ENCODE measurements at places on chromosomes 1 and 21. TPM values are rescaled to one million over a fixed set of nuclear protein-coding genes. Genes with fewer than 3 reads are reported as not detected.

- no peak overlapping the region for H3K4me3 ChIP-seq
- H3K27me3 ChIP-seq, result peaks cover 14% of the 10 kb centered on the region
- peaks cover 12% of the 10 kb centered on the region for H3K4me1 ChIP-seq
- H3K27ac ChIP-seq, result no peak overlapping the region
These were observed 10.3 kb upstream of the NBPF11 start for GRCh38 chr1:148162363-148162762.

- H3K4me3 ChIP-seq, result peak within 1 kb of the TSS; percentile 53
- peak within 1 kb of the TSS; percentile 75 for H3K27ac ChIP-seq
- no peaks in the 10 kb centered on the region for H3K27me3 ChIP-seq
- peaks cover 50% of the 10 kb centered on the region for H3K4me1 ChIP-seq
These were observed at the start of gene SMIM1 for GRCh38 chr1:3772715-3773571. SMIM1 (plus strand) TSS chr1:3772749; CDS start chr1:3775374, 2,625 bp downstream.

- H3K27ac ChIP-seq, result no peak overlapping the region
- H3K27me3 ChIP-seq, result no peaks in the 10 kb centered on the region
- H3K36me3 ChIP-seq, result no peaks in the 10 kb centered on the region
- peaks cover 6% of the 10 kb centered on the region for H3K4me1 ChIP-seq
- no peak overlapping the region for H3K4me3 ChIP-seq
These were observed 156.5 kb downstream of the SLC45A1 start for GRCh38 chr1:8474369-8474768.

- no peaks in the 10 kb centered on the region for H3K36me3 ChIP-seq
- no peak overlapping the region for H3K4me3 ChIP-seq
- no peak overlapping the region for H3K27ac ChIP-seq
- no peaks in the 10 kb centered on the region for H3K27me3 ChIP-seq
- H3K4me1 ChIP-seq, result no peaks in the 10 kb centered on the region
- no peak for DNase-seq
These were observed 10.0 kb upstream of the GJB3 start for GRCh38 chr1:34770891-34771504.

GRCh38 chr1:184824691-184825323 lies 70.1 kb upstream of the EDEM3 start:
- no peak overlapping the region for H3K4me3 ChIP-seq
- H3K27ac ChIP-seq, result peak overlapping the region; percentile 26
- no peaks in the 10 kb centered on the region for H3K36me3 ChIP-seq
- H3K4me1 ChIP-seq, result peaks cover 24% of the 10 kb centered on the region
- no peak for DNase-seq

CD2 gene
- 2.1 TPM for total RNA-seq

DNA sequence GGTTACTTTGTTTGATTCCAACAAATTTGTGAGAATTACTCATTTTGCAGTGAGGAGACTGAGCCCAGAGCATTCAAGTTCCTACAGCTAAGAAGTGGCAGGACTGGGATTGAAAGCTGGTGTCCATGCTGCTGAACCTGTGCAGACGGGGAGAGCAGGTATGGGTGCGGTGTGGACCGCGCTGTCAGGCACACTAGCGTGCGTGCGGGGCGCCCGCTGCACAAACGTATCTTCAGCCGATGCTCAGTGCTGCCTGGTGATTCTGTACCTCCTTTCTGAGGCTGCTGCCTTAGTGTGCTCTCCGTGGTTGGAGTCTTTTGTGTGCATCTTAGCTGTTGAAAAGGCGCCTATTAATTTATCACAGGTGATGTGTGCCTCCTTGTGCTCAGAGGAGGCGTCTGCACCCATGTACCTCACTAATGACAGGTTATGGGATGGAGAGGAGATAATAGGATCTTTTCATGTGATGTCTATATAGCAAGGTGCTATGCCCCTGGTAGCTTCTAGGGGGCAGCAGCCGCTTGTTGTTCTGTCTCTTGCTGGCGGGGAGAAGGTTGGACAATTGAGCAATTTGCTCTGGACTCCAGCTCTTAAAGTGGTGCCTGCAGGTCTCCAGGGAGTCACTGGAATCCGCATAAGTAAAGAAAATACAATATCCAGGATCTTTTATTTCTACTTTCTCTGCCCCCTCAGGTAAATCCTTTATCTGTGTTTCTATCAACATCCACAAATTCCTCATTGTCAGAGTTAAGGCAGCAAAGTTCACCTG lies 32.5 kb downstream of the PEX14 start:
- no peaks in the 10 kb centered on the region for H3K27me3 ChIP-seq
- peaks cover 27% of the 10 kb centered on the region for H3K4me1 ChIP-seq
- H3K27ac ChIP-seq, result no peak overlapping the region
- no peak overlapping the region for H3K4me3 ChIP-seq
- H3K36me3 ChIP-seq, result no peaks in the 10 kb centered on the region

GRCh38 chr1:5317391-5317790 lies 663.0 kb downstream of the AJAP1 start:
- DNase-seq, result no peak
- no peaks in the 10 kb centered on the region for H3K36me3 ChIP-seq
- no peaks in the 10 kb centered on the region for H3K27me3 ChIP-seq
- H3K4me3 ChIP-seq, result no peak overlapping the region
- no peak overlapping the region for H3K27ac ChIP-seq

VWA5B1 gene
- not detected for total RNA-seq

- H3K36me3 ChIP-seq, result no peaks in the 10 kb centered on the region
- DNase-seq, result no peak
- H3K4me1 ChIP-seq, result no peaks in the 10 kb centered on the region
- no peak overlapping the region for H3K4me3 ChIP-seq
- H3K27me3 ChIP-seq, result no peaks in the 10 kb centered on the region
- H3K27ac ChIP-seq, result no peak overlapping the region
These were observed 102.7 kb upstream of the IVNS1ABP start for GRCh38 chr1:185419718-185420117.

DNA sequence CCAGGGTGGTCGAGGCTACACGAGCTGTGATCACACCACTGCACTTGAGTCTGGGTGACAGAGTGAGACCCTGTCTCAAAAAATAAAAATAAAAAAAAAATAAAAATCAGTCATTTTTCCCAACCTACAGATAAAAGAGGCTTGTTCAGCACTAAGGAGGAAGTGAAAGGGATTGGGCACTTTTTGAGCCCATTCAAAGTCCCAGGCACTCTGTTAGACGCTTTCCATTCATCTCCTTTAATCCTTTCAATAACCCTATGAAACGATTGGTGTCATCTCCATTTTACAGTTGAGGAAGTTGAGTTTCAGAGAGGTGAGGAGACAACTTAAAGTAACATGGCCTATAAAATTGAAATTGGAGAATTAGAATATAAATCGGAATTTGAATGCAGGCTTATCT lies 10.4 kb upstream of the AGO4 start:
- no peaks in the 10 kb centered on the region for H3K27me3 ChIP-seq
- H3K4me3 ChIP-seq, result no peak overlapping the region

PLXNA2 gene
- total RNA-seq, result 44.5 TPM

SPRR2B gene
- not detected for total RNA-seq

GRCh38 chr1:50975436-50975835 lies 5.4 kb downstream of the CDKN2C start:
- no peaks in the 10 kb centered on the region for H3K27me3 ChIP-seq
- H3K27ac ChIP-seq, result no peak overlapping the region
- H3K4me1 ChIP-seq, result peaks cover 17% of the 10 kb centered on the region
- no peak for DNase-seq
- H3K4me3 ChIP-seq, result no peak overlapping the region

GRCh38 chr1:115656461-115657077 lies 14.8 kb downstream of the VANGL1 start:
- peaks cover 23% of the 10 kb centered on the region for H3K4me1 ChIP-seq
- peak; percentile 56 for DNase-seq
- no peaks in the 10 kb centered on the region for H3K36me3 ChIP-seq
- H3K27me3 ChIP-seq, result no peaks in the 10 kb centered on the region
- peak overlapping the region; percentile 43 for H3K27ac ChIP-seq

CD247 gene
- total RNA-seq, result 3.3 TPM

DNA sequence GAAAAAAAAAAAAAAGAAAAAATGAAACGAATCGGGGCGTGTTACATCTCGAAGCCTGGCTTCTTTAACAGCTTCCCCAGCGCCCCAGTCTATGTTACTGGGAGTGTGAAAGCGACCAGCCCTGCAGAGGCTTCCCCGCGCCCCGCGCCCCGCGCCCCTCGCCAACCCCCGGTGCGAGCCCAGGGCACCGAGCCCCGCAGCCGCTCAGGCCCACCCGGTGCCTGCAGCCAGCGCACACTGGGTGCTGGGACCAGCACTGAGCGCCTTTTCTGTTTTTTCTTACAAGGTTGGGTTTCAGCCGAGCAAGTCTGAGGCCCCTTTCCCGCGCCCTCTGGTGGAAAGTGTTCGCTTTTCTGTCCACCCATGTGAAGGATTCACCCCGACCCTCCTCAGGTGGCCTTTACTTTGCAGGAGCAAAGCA lies 42.1 kb upstream of the ZNF496 start:
- H3K4me3 ChIP-seq, result no peak overlapping the region
- H3K27ac ChIP-seq, result no peak overlapping the region
- no peaks in the 10 kb centered on the region for H3K36me3 ChIP-seq
- DNase-seq, result peak; percentile 39

- H3K4me1 ChIP-seq, result peaks cover 30% of the 10 kb centered on the region
- peak; percentile 63 for DNase-seq
- H3K27me3 ChIP-seq, result no peaks in the 10 kb centered on the region
- H3K4me3 ChIP-seq, result no peak overlapping the region
- H3K36me3 ChIP-seq, result no peaks in the 10 kb centered on the region
- peak overlapping the region; percentile 79 for H3K27ac ChIP-seq
These were observed 10.2 kb downstream of the KCNC4 start for GRCh38 chr1:110220324-110220723.

DNA sequence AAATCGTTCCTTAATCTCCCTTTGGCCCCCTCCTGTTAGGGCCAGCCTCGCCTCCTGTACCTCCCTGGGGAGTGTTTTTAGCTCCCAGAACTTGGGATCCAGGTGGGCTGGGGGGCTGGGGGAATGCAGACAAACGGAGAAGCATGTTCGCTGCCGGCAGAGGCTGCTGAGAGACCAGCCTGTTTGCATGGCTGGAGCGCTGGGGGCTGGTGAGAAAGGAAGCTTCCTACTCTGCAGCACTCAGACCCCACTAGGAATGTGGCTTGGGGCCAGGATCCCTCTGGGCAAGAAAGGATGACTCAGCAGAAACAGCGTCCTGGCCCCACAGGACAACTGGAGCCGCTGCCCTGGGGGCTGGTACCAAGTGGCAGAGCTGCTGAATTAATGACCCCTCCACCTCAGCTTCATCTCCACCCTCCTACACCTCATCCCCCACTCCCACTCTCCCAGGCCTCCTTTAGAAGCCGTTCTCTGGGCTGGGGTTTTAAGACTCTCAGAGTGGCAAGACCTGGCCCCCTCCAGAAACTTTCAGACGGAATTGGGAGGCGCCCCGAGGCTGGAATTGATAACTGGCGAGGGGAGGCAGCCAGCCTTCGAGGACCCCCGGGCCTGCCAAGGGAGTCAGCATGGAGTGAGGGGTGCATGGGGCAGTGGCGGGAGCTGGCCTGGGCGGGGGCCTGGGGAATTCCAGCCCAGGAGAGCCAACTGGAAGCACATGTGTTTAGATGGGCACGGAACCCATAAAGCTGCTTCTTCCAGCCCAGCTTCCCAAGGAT lies 28.5 kb upstream of the EPS8L3 start:
- no peak overlapping the region for H3K4me3 ChIP-seq
- no peaks in the 10 kb centered on the region for H3K36me3 ChIP-seq
- no peaks in the 10 kb centered on the region for H3K27me3 ChIP-seq
- no peak overlapping the region for H3K27ac ChIP-seq
- DNase-seq, result peak; percentile 64

TRAF3IP3 gene
- 3.6 TPM for total RNA-seq

GRCh38 chr1:154833209-154833608 lies 36.9 kb downstream of the KCNN3 start:
- H3K27me3 ChIP-seq, result no peaks in the 10 kb centered on the region
- H3K4me1 ChIP-seq, result peaks cover 18% of the 10 kb centered on the region
- DNase-seq, result no peak
